ENCODE measurements at places on chromosomes 1 and 21.
A peak's percentile ranks its signal among the peaks of the same experiment; 100 is the strongest.

- DNase-seq = no peak
Observed at GRCh38 chr1:37540036-37540785, 13.9 kb downstream of the SNIP1 start.

DNA sequence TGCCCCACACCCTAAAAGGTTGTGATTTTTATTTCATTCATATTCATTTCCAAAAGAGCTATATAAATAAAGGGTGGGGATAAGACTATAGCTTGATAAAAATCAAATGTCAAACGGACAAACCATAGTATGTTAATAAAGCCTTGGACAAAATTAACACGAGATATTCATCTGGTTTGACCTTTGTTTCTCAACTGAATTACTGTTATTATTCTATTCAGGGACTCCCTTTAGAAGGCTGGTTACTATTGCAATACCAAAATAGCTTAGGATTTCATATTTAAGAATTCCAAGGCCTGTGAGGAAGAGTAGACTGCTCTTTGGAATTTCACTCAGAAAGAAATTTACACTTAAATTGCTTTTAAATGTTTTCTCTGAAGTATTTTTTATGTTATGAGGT is 10.2 kb upstream of the PALMD start:
- DNase-seq = no peak

DNA sequence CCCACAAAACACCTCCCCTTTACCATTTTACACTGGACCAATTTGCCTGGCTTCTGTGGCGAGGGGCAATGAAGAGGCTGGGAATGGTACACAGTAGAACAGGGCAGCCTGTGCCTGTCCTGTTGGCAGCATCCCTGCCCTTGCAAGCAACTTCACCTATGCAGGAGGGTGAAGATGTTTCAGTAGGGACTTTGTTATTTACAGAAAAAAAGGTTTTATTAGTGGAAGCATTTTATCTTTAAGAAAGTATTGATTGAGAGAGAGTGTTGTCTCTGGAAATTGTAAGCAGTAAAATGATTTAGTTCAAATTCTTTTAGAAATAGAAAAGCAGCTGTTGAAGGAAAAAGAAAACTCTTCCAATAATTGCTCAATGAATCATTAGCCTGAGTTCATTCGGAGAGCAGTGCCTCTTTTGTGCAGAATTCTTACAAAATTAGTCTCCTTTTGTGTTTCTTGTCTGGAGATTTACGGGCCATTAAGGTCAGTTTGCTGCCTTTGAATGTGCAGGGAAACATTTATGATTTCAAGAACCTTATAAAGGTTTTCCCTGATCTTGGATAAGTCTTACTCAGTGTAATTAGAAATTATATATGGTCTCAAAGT is 49.1 kb downstream of the HHAT start:
- no peak for DNase-seq

- no peak for DNase-seq
Observed at GRCh38 chr1:37688926-37689325, 3.4 kb upstream of the CDCA8 start.

GRCh38 chr1:178683291-178683690 is 41.8 kb upstream of the RALGPS2 start:
- no peak for DNase-seq

DNA sequence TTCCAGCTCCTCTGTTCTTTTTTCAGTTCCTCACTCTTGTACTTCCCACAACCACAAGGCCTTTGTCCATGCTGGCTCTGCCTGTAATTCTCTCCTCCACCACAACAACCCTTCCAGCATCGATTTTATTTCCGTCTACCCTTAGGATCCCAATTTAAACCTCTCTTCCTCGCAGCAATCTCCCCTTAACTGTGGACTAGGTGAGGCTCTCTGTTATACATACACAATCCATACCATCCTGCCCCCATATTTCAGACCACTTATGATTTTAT is 90.4 kb upstream of the ZC3H11B start:
- no peak for DNase-seq

DNA sequence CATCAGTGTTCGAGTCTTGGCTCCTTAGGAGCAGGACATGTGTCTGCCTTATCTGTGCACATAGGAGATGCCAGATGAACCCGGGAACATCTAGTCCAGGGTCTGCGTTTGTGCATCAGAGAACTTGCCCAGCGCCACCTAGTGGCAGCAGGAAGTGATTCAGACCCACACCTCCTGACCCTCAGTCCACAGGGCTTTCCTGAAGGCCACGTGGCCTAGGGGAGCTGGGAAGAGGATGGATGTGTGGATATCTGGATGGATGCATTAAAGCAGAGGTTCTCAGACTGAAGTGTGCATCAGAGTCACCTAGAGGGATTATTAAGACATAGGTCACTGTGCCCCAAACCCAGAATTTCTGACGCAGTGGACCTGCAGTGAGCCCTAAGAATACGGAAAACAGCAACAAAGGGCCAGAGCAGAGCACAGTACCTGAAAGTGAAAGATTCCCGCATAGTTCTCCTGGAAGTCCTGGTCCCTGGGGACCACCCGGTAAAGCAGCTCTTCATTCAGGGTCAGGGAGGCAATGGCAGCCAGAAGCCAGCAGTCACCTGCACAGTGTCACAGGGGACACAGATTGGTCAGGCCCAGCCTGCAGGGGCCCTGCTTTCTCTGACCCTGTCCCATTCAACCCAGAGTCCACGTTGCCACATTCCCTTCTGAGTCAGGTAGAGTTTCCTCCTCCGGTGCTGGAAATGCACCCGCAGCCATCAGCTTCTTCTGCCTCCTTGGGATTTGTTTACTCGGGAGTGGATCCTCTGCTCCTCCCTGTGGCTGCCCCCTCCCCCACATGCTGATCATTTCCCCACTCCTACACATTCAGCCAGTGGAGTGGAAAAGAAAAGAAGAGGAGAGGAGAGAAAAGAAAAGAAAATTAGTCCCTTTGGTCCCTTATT is 37.0 kb downstream of the CAPN8 start:
- DNase-seq = peak; percentile 80

Data from activated CD8-positive, alpha-beta memory T cell treated with anti-CD3 and anti-CD28 coated beads, Interleukin-2, amount 50 U/mL, for 48 hours (primary cell).